ENCODE measurements at places on chromosomes 16 and 17. TPM values are rescaled to one million over a fixed set of nuclear protein-coding genes. Genes with fewer than 3 reads are reported as not detected.

Gene CPNE7
- 27.5 TPM for total RNA-seq

Gene KCNJ16
- not detected for total RNA-seq

Gene TBKBP1
- 9.6 TPM for total RNA-seq

Gene CFAP97D1
- not detected for total RNA-seq

Gene ITGB3
- 88.1 TPM for total RNA-seq

Gene TBX21
- not detected for total RNA-seq

Gene CDH15
- total RNA-seq: 0.89 TPM

Gene CCDC200
- not detected for total RNA-seq

Gene SGCA
- total RNA-seq: 2.1 TPM

Gene MYH8
- total RNA-seq: 0.09 TPM

Gene DNASE1L2
- total RNA-seq: 1.2 TPM
